ENCODE measurements at places on chromosomes 5 and 9.

- DNase-seq, result no peak
Measured at GRCh38 chr9:114124666-114125475, 25.8 kb upstream of the KIF12 start.

- DNase-seq, result no peak
Measured at GRCh38 chr5:91977579-91977978, 594.5 kb upstream of the ARRDC3 start.

GRCh38 chr9:6681957-6682501 is 36.5 kb upstream of the GLDC start:
- DNase-seq, result no peak

- no peak for DNase-seq
Measured at GRCh38 chr9:113633782-113634595, 170.5 kb downstream of the RGS3 start.

DNA sequence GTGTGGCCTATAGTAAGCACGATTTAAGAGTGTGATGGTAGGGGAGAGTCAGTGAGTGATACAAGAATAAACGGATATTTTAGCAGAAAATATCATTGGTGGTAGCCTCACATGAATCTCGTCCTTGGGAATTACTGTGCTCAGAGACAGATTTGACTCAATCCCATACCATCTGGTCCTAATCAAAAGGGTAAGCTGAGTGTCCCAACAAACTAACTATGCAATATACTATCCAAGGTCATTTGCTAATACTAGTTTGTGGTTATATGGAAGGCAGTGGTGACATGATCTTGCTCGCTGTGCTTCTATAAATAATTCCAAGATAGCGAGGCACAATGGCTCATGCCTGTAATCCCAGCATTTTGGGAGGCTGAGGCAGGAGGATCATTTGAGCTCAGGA is 103.2 kb downstream of the TRPM6 start:
- DNase-seq, result no peak

Data from hippocampal formation (tissue), 2 donors.